ENCODE measurements at places on chromosomes 12 and 14.

DNA sequence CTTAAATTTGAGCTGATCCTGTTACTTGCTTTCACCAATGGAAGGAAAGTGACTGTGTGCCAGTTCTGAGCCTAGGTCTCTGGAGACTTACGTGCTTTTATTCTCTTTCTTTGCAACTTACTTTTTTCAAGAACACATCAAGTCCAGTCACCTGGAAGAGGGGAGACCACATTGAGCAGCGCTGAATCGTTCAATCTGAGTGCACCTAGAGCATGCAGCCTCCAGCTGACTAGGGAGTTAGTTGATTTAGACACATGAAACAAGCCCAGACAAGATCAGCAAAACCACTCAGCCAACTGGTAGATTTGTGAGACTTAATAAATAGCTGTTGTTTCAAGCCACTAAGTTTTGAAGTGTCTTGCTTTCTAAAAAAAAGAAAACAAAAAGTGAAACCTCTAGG, 1014.8 kb upstream of the FBXO33 start:
- no peak for DNase-seq

DNA sequence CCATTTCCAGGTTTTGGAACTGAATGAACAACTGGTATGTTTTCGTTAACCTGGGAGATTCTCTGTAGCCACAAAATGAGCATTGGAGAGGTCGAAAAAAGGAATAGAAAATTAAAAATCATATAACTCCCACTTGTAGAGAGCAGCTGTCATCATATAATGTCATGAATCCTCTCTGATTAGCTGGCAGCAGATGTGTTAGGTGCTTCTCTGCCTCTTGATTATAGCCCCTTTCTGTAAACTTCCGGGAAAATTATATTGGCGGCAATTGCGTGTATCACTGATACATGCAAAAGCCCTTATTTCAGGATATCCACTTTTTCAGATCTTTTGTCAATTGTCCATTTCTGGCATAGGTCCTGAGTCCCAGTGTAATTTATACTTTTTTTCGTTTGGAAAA, 31.7 kb downstream of the FGD4 start:
- DNase-seq, result no peak

- DNase-seq, result no peak
These were observed 48.8 kb downstream of the KCNJ8 start for GRCh38 chr12:21725731-21726130.

- no peak for DNase-seq
These were observed 32.1 kb upstream of the C2CD5 start for GRCh38 chr12:22576473-22576872.
